Fibroblast of the conjunctiva (primary cell): ENCODE measurements at places on chromosomes 16 and 17.

DNA sequence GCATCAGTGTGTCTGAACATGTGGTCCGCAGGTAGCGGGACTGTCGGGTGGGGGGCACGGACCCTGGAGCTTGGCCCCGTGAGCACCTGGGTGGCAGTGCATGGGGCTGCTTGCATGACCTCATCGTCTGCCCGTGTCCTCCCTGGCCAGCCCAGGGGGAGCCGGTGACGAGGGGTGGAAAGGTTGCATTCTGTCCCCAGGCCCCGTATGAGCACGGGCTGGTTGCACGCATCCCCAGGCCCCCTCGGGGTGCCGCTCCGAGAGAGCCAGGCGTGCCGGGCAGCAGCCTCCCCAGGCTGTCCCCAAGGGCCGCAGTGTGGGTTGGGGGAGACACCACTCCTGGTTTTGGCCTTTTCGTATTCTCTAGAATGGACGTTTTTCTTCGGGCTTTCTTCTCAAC lies 29.9 kb downstream of the TSC2 start:
- DNase-seq, result no peak

GRCh38 chr16:83247767-83248372 lies 559.9 kb upstream of the HSBP1 start:
- no peak for DNase-seq

- DNase-seq, result no peak
Observed at GRCh38 chr17:10118788-10119130, 79.6 kb downstream of the GAS7 start.

DNA sequence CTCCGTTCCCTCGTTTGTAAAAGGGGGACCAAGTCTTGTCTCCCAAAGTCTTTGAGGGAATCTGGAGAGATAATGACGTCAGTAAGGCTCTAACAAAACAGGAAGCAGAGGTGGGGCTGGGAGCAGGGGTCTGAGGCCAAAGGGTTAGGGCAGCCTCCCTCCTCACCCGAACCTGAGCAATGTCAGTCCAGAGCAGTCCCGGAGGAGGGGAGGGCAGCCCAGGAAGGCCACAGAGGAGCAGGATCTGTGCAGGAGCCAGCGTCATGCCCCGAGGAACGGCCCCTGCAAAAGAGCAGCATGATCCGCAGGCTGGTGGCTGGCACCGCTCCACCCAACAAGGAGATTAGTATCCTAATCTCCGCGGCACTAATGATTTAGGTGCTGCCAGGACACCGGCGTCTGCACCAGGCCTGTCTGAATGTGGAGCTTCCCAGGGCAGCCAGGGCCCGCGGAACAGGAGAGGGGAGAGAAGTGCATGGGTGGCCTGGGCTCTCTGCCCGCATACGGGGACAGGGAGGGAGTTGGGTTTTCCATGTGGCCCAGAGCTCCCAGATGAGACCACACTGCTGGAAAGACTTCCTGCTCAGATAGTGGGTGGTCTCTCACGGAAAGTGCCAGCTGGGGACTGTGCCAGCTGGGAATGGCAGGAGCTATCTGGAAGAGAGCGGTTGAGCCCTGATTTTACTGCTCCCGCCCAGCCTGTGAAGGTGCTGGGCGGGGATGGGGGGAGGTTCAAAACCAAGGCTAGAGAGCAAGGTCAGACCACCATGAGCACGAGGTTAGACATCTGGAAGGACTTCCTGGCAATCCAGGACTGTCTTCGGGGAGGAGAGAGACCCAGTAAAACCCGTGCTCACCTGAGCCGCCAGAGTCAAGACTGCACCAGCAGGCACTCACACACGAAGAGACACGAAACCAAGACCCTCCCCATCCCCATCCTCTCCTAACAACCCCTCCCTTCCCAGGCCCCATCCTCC lies 11.0 kb upstream of the KRT17 start:
- DNase-seq, result no peak

DNA sequence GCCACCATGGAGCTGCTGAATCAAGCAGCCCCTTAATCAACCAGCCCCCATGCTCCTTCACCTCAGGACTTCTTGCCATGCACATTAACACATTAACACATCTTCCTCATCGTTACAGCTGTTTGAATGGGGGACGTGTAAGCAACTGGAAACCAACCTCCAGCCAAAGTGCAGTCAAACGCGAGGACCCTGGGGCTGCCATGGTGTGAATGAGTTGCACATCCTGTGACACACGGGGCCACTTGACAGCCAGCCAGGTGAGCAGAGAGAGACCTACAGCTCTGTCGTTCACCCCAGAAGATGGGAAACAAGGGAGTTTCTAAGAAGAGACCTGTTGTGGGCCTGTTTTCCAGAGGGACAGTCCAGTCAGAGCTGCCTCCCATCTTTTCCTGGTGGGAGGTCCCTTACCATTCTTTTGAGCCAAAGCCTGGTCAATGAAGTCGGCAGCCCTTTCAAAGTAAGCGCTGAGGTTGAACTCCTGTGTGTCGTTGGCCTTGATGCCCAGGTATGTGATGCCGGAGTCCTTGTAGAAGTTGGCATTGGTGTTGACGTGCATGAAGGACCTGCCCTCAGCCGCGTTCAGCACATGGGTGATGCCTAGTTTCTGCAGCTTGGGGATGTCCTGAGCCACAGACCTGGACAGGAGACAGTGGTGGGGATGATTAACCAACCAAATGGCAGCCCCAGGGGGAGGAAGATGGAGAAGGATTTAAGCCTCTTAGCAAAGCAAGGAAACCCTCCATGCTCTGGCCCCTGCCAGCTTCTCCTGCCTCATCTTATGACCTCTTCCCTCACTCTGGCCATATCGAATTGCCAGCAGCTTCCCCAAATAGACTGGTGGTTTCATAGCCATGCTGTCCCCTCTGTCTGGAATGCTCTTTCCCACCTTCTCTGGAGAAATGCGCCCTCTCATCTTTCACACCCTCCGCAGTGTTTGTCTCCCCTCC lies 4.2 kb downstream of the DUSP3 start:
- DNase-seq, result no peak

DNA sequence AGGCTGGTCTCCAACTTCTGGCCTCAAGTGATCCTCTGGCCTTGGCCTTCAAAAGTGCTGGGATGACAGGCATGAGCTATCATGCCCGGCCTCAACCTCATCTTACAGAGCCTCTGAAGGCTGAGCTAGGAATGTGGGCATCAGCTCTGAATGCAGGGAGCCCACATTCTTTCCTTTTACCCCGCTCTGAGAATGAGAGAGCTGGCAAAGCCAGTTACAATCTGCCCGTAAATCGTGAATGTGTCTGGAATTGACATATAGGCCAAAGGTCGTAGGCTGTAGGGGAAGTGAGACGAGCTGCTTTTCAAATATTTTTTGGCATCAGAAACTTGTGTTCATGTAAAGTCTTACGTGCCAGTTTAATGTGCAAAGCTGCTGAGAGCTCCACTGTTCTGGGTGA lies 4.5 kb downstream of the TMEM238L start:
- DNase-seq, result no peak

DNA sequence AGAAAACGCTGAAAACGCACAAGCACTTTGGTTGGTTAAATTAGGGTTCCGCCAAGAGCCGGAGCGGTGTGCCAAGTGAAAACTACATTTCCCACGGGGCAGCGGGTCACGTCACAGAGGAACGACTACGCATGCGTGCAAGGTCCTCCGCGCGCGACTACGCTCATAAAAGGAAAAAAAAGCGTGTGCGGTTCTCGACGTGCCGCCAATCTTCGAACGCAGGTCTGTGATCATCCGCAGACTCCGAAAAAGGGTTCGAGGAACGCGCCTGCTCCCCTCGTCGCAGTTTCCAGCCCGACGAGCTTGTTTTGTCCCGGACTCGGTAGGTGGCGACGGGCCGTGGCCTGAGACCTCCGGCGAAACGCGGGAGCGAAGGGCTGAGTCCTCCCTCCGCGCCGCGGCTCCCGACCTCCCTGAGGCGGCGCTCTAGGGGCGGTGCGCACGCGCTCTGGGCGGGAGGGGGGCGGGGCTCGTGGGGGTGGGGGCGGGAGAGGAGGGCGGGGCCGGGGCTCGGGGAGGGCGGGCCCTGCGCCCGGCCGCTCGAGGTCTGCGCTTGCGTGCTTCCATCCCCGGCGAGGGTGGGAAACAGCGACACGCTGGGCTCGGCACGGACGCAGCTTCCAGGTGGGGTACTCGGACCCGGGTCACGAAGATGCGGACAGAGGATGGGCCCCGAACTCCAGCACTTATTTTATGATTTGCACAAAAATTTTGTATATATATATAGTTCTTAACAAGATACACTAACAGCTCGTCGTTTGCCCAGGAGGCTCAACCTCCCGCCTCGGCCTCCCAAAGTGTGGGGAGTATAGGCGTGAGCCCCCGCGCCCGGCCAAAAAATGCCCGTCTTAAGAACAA lies at the start of gene SGF29:
Gene SGF29, plus strand, starts transcription at position 145 of the 858 bp plus-strand sequence. CDS start 27,150 bp downstream, outside the sequence.
- peak; percentile 91 for DNase-seq
